ENCODE measurements at places on chromosomes 5 and 9.

GRCh38 chr5:132480546-132480892 is 10.1 kb downstream of the IRF1 start:
- DNase-seq = peak; percentile 39

GRCh38 chr9:112719241-112719691 is 1.3 kb upstream of the INIP start:
- DNase-seq = no peak

DNA sequence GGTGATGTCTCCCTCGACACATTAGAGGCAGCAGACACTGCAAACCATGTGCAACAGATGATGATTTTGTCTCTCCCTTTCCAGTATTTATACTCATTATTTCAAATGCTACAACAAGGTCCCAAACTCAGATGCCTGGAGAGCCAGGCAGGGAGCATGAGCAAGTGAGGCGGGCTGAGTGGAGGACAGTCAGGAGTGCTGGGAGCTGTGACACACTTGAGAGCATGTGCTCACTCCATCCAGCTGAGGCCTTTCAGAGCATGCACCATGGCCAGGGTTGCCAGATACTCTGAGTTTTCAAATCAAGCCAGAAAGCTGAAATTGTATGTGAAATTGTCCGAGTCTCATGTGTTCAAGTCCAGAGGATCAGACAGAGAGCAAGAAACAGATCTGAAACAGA is 55.8 kb upstream of the SLC2A8 start:
- no peak for DNase-seq

GRCh38 chr9:98438666-98439065 is 183.2 kb upstream of the TBC1D2 start:
- DNase-seq = no peak

- no peak for DNase-seq
These were observed 247.1 kb downstream of the SLCO4C1 start for GRCh38 chr5:102048940-102049339.

DNA sequence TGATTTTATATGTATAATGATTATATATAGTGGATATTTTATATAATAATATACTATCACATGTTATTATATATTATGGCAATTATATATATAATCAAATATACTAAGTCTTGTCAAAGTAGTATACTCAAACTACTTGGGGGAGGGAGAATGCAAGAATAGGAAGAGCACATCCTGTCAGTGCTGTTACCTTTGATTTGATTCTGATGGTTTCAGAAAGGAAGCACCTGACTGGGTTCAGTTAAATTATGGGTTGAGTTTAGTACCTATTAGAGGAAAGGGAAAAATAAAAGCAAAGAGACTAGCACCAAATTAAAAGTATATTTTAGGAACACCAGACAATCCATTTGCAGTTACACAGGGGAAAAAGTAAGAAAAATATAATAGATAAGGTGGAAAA is 107.6 kb downstream of the GRIA1 start:
- DNase-seq = no peak

Measured in activated CD8-positive, alpha-beta memory T cell treated with anti-CD3 and anti-CD28 coated beads, Interleukin-2, amount 50 U/mL, for 4 hours (primary cell).